ENCODE measurements at places on chromosomes 1 and 21. TPM values are rescaled to one million over a fixed set of nuclear protein-coding genes. Genes with fewer than 3 reads are reported as not detected.
A peak's percentile ranks its signal among the peaks of the same experiment; 100 is the strongest.

DNA sequence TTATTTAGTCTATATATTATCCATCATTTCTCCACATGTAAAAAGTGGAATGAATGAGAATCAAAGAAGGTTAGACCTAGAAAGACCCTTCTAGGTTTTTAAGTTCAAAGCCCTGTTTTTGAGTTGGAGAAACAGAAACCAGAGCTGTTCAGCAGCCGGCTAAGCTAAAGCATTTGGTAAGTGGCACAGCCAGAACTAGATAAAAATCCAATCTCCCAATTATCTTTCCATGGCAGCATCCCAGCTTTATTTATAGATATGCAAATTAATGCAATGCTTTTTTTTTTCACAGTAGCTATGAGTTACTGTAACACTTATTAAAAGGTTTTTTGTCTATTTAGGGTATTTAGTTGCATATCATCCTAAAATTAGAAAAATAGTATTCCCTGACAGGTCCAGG, 85.1 kb downstream of the NIBAN1 start:
- DNase-seq: no peak

DNA sequence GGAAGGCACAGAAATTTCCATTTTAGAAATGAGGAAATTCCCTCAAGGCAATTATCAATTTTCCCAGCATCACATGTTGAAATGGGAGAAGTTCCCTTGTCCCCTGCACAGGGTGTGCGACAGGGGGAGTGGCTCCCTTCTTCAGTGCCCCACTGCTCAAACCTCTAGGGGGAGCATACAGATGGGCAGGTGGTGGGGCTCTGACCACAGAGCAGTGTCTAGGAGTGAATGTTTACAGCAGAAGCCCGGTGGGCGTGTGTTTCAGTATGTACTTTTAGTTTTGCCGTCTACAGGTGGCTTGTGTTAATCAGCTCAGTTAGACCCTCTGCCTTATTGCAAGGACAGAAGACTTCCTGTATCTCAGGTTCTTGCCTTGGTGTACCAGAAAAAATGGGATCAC, 493.7 kb upstream of the PLXNA2 start:
- DNase-seq: no peak

Gene ZNF670
- 5.4 TPM for total RNA-seq

DNA sequence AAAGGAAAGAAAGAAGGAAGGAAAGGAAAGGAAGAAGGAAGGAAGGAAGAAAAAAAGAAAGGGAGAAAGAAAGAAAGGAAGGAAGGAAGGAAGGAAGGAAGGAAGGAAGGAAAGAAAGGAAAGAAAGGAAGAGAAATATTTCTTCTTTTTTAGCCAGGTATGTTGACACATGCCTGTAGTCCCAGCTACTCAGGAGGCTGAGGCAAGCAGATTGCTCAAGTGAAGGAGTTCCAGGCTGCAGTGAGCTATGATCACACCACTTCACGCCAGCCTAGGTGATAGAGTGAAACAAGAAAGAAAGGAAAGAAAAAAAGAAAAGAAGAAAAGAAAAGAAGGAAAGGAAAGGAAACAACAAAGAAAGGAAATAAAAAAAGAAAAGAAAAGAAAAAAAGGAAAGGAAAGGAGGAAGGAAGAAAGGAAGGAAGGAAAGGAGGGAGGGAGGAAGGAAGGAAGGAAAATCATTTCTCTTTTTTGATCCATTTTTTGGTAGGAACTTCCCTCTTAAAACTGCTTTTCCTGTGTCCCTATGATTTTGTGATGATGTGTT, 5.8 kb upstream of the ZMYM1 start:
- no peak for DNase-seq

DNA sequence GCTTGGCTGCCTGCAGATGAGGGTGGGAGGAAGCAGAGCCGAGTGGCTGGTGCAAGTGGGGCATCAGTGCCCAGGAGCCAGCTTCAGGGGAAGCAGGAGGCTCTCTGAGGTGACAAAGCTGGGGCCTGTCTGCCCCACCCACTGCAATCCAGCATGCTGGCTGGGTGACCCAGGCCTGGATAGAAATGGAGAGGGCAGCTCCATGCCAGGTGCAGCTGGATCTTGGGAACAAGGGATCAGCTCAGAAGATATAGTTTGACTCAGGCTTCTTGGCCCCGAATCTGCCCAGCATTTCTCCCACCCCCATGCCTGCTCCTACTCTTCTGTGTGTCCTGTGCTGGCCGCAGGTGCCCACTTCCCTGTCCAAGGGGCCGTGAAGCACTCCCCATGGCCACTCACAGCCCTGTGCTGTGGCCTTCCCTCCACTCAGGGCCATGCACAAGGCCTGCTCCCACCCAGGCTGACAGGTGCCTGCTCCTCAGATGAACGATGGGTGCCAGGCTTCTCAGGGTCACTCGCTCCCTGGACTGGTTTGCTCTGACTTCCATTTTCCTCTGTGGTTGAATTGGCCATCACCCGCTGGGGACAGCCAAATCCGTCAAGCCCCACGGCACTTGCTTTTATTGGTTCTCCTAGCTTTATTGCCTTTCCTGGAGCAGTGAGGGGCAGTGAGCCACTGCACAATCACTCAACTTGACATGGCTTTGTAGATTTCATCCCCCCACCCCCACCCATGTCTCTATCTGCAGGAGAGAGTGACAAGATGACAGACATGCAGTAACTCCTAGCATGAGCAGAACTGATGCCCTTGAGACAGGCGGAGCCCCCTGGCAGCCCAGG, 174.8 kb upstream of the VAMP3 start:
- no peak for DNase-seq

Gene OPTC
- not detected for total RNA-seq

DNA sequence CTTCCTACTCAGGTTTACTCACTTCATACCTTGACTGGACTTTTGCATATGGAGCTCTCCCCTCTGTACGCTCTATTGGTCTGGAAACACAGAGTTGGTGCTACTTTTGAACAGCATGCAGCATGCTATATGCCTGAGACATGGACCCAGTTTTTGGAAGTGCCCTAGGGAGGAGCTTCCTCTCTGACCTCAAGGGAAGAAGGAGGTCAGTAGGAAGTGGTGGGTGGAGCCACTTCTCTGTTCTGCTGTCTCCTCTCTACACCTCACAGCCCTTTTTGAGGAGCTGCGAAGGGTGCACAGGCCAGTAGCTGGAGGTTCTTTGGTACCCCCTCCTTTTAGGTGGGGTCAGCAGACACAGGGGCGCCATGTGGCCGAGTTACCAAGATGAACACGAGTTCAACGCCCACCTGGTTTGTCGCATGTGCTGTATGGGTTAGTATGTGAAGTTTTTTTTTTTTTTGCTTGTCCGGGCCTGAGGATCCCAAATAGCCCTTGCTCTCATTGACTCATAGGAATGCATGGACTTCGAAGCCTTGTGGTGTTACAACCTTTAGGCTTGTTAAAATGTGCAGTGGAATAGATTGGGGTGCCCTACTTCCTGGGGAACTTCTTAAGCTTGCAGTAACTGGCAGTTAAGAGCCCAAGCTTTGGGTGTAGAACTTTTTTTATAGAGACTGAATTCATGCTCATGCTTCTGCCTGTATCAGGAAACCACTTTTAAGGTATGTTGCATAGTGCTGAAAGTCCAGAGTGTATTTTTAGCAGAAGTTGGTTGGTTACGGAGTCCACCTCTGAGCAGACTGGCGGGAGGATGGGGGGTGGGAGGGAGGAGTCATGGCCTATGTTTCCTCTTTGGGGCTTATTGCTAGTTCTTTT, 10.7 kb downstream of the MACF1 start:
- DNase-seq: no peak

Gene FCRL6
- total RNA-seq: not detected

DNA sequence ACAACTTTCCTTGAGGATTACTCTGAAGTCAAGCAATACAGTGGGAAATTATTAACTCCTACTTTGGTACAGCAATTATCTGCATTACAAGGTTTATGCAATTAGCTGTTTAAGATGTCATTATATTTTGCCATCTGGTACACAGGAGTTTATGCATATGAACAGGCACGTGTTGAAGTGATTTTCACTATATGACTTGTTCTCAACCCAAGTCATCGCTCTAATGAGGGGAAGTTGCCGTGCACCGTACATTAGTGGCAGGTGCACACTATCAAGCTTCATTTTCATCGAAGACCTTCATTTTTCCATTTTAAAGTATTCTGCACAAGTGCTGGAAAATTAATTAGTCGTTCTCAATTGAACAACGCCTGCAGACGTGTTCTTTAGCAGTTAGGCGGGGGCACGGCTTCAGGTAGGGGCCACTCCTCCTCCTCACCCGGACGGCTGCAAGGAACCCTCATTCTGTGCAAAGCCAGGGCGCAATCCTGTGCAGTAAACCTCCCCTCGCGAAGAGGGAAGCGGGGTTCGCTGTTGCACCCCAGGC, 39.8 kb upstream of the NFIA start:
- no peak for DNase-seq

- no peak for DNase-seq
Measured at GRCh38 chr1:162639718-162640117, 7.5 kb downstream of the DDR2 start.

DNA sequence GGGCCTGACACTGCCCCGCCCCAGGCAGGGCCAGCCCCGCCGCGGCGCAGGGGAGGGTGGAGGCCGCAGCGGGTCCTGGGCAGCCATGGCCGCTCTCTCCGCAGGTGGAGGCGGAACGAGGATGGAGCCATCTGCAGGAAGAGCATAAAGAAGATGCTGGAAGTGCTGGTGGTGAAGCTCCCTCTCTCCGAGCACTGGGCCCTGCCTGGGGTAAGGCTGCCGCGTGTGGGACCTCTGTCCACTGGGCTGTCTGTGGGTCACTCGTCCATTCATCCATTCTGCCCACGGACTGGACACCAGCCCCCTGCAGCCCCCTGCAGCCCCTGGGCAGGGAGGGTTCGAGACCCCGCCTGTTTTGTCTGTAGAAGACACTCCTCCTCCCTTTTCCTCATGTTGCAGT, 18.4 kb upstream of the LRRC3 start:
- no peak for DNase-seq

- DNase-seq: no peak
Measured at GRCh38 chr1:77560741-77561140, 121.7 kb downstream of the ZZZ3 start.

GRCh38 chr1:219587801-219588561, 24.9 kb downstream of the ZC3H11B start:
- peak; percentile 23 for DNase-seq

Gene GLIS1
- 2.3 TPM for total RNA-seq

GRCh38 chr1:15090373-15090772, 63.2 kb upstream of the TMEM51 start:
- peak; percentile 78 for DNase-seq

- no peak for DNase-seq
Measured at GRCh38 chr21:18460979-18461378, 57.4 kb upstream of the TMPRSS15 start.

Measured in M059J (cell line).